NCI-H1105 treated with DMSO at 0.1 percent for 48 hours (cell line): ENCODE measurements at places on chromosomes 7 and 10.

GRCh38 chr7:133253519-133253875 lies 619 bp downstream of the EXOC4 start:
- DNase-seq: no peak

GRCh38 chr7:42222125-42222524 lies 14.9 kb downstream of the GLI3 start:
- no peak for DNase-seq

DNA sequence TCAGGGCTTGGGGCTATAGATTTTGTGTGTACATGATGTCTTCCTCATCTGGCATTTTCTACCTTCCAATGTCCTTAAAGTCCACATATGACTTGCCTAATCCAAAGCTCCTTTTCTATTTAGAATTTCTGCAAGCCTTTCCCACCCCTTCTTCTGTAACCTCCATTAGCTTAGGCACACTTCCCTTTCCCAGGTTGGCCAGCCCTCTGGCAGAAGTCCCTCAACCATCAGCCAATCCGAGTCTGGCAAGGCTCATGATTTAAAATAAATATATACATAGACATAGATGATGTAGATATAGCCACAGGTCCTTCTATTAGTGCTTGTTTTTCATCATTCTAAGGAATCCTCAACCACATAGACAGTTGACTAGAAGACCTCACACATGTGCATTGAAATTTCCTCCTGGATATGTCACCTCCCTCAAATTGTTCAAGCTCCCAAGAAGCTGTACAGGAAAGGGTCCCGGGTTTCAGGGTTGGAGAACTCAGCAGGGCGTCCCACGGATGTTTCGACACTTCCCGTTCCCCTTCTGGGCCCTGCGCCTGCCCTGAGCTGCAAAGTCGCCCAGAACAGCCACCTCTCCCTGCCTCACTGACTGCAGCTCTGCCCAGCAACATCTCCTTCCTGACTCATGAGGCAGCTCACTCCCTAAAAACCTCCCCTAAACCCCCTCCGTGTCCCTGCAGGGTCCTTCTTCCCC lies 20.4 kb upstream of the PIK3AP1 start:
- DNase-seq: no peak

- no peak for DNase-seq
Measured at GRCh38 chr10:86401588-86402282, 35.1 kb upstream of the GRID1 start.

DNA sequence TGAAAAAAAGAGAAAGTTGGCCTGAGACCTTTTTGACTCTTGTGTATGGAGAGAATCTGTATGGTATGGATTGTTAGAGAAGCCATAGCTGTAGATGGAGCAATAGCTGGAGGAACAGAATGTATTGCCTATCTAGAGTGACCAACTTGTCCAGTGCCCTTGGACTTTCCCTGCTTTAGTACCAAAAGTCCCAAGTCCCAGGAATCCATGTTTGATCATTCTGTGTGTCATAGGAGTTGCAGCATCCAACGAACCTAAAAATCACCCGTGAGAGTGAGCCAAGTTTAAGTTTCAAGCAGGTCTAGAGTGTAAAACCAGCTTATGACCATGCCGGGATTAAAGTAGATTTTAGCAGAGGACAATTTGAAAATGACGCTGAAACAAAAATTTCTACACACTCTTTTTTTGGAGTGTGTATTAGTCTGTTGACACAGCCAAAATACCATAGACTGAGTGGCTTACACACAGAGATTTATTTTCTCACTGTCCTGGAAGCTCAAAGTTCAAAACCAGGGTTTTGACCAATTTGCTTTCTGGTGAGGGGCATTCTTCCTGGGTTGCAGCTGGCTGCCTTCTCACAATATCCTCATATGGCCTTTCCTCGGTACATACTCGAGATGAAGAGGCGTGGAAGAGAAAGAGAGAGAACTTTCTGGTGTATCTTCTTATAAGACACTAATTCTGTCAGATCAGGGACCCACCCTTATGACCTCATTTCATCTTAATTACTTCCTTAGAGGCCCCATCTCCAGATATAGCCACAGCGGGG lies 36.9 kb upstream of the ZNF518A start:
- no peak for DNase-seq

DNA sequence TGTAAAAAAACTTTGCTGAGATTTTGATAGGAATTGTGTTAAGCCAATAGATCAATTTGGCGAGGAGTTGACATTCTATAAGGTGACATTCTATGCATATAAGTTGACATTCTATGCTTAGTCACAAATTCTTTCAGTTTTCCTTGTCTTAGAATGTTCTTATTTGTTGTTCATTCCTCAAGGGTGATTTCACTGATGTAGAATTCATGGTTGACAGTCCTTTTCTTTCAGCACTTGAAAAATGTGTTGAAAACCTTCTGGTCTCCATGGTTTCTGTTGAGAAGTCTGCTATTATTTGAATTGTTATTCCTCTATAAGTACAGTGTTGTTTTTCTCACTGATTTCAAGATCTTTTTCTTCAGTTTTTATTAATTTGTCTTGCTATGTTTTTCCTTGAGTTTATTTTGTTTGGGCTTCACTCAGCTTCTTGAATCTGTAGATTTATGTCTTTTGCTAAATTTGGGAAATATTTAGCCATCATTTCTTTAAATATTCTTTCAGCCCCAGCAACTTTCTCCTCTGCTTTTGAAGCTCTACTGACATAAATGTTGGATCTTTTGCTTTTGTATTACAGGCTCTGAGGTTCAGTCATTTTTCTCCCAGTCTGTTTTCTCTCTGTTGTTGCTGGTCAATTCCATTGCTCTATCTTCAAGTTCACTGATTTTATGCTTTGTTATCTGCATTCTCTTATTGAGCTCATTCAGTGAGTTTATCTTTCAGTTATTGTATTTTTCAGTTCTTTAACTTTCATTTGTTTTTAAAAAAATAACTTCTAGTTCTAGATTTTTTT lies 154.9 kb downstream of the SDK1 start:
- DNase-seq: no peak

DNA sequence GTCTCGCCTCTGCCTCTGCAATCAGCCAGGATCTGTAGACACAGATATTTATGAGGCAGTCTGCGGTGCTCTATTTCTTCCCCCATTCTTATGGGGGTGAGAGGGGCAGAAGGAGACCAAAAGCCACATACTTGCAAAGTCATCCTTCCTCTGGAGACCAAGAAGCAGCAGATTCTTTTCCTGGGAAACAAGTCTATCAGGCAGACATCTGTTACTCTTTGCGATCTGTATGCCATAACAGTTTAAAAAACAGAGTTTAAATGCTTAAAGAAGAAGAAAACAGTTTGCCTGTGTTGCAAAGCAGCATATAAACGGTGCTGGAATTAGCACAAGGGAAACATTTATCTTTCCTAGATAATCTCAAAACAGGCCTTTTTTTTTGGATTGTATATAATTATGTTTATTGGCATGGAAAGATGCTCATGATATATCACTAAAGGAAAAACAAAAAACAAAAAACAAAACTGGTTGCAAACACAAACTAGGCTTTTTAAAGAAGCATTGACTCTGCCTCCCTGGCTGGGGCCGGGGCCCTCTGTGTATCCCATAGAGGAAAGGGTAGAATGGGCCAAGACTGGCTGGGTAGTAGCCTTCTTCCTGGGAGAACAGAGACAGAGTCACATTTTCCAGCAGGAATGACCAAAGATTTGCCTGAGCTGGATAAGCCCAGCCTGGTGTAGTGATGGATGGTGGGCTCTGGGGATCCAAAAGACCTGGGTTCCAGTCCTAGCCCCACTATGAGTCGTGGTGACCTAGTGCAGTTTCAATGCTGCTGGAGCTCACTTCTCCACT lies 50.4 kb downstream of the RGS10 start:
- DNase-seq: no peak

DNA sequence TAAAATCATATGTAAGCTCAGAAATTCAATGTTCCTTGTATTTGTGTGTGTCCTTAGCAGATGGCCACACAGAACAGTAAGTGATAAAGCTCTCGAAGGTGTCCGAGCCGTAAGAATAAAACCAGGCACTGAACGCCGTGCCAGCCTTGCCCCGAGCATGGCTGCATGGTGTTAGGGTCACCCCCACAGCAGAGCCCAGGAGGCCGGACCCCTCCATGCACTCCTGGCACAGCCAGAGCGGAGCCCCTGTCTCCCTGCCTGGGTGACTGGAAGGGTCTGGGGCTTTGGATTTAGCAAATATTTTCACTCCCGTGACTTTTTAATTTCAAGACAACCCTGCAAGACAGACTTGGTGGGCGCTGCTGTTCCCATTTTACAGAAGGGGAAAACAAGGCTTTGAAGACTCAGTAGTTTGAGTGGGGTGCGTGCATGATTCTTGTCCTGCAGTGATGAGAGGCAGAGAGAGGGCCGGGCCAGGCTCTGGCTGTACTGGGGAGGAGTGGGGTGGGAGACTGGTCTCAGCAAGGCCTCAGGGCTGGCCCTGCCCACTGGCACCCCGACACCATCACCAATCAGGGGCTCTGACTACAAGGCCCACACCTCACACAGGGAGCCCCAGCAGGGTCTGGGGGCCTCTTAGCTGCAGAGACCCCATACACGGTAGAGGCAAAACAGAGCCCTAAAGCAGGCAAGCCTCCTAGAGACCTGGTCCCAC lies 39.4 kb downstream of the VIPR2 start:
- no peak for DNase-seq

DNA sequence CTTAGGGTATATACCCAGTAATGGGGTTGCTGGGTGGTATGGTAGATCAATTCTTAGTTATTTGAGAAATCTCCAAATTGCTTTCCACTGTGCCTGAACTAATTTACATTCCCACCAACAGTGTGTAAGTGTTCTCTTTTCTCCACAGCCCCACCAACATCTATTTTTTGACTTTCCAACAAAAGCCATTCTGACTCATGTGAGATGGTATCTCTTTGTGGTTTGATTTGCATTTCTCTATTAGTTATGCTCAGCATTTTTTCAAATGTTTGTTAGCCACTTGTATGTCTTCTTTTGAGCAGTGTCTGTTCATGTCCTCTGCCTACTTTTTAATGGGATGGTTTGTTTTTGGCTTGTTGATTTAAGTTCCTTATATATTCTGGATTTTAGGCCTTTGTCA lies 66.4 kb downstream of the MGAM2 start:
- no peak for DNase-seq

GRCh38 chr7:127943541-127944521 lies 87.4 kb downstream of the LRRC4 start:
- DNase-seq: peak; percentile 75

DNA sequence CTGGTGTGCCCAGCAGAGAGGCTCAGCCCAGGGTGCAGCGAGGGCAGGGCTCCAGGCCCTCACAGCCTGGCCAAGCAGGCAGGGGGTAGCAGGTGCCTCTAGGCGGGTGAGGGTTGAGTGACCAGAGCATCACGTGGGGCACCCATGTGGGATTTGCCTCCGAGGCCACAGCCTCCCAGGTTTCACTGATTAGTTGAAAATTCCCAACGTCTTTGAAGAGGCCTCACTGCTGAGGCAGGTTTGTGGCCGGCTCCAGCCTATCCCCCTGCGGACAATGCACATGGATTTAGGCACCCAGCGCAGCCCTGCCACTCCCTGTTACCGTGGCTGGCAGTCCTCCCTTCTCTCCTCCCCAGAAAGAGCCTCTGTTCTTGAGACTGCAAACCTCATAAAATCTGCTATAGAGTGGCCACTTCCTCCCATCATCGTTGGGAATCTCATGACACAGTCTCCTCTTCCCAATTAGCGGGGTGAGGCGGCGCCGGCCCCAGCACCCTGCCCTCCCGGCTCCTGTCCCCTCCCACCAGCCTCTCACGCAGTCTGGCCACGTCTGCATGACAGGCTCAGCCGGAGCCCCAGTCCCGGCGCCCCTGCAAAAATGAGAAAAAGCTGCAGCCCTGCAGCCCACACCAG lies 10.8 kb downstream of the MYL10 start:
- no peak for DNase-seq

DNA sequence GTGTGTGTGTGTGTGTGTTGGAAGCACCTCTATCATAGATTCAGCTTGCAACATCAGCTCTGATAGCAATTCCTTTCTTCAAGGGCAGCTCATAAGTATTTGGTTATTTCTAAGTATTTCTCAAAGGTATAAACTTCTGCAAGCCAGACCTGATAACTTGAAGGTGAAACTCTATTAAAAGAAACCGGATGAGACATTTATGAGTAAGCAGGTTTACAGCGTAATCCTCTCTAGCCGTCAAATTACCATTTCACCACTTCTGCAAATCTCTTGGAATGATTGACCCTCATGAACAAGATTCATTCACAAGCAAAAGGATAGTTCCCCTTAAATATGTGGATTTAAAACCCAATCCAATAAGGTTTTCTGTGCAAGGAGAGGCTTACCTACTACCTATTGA lies 23.1 kb downstream of the PDE1C start:
- no peak for DNase-seq

- DNase-seq: no peak
Measured at GRCh38 chr7:33410266-33410665, 280.9 kb downstream of the BBS9 start.

GRCh38 chr7:41641011-41641664 lies 61.8 kb downstream of the INHBA start:
- no peak for DNase-seq

GRCh38 chr10:61263518-61263917 lies 189.7 kb downstream of the TMEM26 start:
- DNase-seq: no peak

DNA sequence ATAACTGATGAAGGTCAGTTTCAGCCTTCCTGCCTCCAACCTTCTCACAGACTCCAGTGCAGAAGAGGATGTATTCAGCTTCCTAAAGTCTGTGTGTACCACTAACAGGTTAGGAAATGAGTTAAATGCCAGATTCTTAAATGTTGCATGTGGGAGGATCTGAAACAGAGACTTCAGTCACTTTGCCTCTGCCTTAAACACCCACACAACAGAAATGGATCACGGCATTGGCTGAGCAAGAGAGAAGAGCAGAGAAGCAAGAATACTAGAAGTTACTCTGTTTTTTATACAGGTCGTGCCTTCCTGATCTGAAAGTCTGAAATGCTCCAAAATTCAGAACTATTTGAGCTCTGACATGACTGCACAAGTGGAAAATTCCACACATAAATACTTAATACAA lies 98.9 kb upstream of the ARHGAP21 start:
- no peak for DNase-seq

DNA sequence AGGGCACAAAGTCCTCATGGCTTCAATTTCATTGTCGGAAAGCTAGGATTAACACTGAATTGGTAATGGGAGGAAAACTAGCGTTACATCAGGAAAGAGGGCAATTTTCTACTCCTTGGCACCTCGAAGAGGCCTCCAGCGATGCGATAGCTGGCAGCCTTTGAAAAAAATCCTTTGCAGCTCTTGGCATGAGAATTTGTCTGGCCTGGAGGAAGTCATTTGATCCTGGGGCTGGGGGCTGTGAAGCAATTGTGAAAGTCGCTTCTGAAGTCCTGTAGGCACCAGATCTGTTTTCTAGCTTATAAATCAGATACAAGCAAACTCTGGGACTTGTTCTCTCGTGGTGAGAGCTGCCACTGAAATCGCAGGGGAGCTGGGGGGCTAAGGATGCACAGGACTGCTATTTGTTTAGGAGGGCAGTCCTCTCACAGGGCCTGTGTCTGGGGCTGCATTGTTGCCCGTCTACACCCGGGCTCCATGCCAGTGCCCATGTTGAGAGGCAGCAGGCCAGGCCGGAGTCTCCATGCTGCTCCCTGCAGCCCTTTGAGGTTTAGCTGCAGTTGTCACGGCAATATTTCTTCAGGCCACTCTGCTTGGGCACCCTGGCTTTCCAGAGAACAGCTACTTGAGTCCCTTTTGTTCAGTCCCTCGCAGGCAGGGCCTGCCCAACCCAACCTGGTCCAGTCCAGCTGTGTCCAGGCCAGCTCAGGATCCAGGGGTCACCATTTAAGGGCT lies 206.8 kb upstream of the LYZL1 start:
- no peak for DNase-seq
